Activated CD4-positive, alpha-beta T cell treated with anti-CD3 and anti-CD28 coated beads for 1 hour (primary cell): ENCODE measurements at places on chromosomes 12 and 14.

DNA sequence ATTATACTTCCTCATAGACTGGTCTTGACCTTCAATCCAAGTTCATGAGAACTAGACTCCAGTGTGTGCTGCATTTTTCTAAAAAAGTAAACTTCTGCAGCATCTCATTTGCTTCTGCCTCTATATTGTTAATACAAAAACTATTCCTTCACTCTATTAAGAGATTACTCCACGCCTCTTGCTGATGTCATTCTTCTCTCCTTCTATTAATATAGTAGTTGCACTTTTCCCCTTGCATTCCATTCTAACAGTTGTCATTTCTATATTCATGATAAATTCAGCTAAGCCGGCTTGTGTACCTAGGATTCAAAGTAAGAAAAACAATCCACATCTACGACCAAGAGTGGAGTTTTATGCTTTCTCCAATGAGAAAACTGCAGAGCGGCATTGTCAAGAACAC is 480.4 kb upstream of the NOVA1 start:
- no peak for DNase-seq

DNA sequence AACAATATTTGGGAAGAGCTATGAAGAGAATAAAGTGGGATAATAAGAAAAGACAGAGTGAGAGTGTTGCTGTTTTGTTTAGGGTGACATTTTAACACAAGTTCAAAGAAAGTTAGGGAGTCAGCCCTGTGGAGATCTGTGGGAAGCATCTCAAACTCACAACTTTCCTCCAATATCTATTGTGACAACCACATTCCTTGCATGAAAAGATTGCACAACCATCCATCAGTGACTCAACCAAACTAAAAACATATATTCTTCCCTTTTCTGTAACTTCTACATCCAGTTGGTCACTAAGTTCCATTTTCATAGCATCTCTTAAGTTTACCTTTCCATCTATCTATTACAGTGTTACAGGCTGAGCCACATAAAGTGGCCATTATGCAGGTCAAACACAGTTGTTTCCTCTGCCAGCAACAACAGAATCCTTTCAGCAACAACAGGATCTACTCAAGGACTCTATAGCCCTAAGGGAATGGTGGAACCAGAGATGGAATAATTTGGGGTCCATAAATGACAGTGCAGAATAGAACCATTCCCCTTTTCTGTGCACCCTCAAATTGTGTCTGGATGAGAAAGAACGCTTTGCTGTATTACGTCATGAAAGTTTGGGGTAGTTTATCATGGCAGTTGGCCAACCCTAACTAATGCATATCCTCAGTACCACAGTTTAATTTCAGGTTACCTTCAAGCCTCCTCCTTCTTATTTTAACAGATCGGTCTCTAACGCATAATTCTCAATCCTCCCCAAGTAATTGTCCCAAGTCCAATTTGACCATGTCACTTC is 118.8 kb downstream of the ST8SIA1 start:
- DNase-seq = no peak

DNA sequence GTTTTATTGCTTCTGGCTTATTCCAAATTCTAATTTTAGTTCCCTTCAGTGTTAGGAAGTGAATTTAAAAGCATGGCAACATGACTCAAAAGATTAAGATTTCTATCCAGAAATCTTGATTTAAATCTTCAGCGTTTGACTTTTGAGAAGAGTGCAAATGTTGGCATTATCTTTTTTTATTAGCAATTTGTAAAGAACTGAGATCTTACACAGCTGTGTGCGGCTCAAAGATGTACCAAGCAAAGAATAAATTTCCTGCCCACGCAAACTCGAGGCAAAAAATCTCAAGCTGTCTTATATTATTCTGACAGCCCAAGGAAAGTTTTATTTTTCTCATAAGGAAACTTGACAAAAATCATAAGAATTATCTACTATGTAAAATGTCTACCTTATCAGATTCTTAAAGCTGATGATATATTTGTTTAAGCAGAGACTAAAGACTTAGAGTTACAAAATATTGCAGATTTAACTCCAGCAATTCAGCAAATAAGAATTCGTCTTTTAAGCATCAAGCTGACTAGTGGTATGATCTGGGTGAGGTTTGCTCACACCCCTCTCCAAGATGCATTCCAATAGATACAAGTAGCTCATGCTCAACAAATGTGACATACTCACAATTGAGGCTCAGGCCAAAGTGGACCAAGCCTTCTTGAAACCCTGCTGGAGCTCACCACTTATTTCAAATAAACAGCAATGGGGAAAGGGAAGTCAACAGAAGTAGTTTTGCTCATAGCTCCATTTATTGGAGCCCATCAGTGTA is 47.4 kb upstream of the POC1B start:
- no peak for DNase-seq

DNA sequence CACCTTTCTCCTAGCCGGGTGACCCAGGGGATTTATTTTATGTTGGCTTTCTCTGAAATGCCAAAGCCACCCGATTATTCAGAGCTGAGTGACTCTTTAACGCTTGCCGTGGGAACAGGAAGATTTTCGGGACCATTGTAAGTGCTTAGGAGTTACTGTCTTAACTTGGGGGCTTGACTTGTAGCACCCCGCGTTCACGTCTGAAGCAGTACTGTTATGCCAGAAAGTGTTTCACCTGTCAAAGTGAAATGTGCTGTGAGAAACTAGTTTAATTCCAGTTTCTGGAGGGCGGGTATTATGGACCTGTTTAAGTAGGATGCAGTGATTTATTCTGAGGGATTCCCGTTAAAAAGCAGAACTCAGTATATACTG is 218 bp downstream of the LYSET start:
- no peak for DNase-seq

GRCh38 chr14:52182853-52183252 is 84.6 kb upstream of the PTGDR start:
- no peak for DNase-seq

GRCh38 chr14:61284001-61284400 is 2.9 kb upstream of the TMEM30B start:
- DNase-seq = no peak

- no peak for DNase-seq
Measured at GRCh38 chr14:103247169-103247606, 86.8 kb upstream of the EIF5 start.

GRCh38 chr12:88237954-88238353 is 95.8 kb downstream of the TMTC3 start:
- no peak for DNase-seq

DNA sequence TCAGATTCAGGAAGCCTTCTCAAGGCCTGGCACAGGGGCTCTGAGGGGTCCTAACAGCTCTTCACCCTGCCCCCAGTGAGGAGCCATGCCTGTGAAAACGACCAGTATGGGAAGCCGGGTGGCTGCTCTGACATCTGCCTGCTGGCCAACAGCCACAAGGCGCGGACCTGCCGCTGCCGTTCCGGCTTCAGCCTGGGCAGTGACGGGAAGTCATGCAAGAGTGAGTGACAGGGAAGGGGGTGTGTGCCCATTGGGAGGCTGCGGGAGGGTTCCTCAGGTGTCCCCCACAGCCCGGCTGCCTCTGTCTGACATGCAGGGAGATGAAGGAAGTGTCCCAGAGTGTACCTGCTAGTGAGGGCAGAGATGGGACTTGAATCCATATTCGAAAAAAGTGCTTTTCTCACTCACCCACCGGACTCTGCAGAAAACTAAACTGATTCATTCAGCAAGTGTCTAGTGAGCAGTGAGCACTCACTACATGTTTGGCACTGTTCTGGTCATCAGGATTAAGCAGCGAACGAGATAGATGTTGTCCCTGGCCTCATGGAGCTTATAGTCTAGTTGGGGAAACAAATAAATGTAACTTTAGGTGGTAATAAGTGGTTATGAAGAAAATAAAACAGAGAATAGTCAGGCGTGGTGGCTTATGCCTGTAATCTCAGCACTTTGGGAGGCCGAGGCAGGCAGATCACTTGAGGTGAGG is 9.4 kb upstream of the LRP1-AS start:
- no peak for DNase-seq

- DNase-seq = no peak
Measured at GRCh38 chr14:69281450-69282169, 21.7 kb downstream of the GALNT16 start.

- DNase-seq = no peak
Measured at GRCh38 chr12:5582018-5582417, 150.1 kb downstream of the NTF3 start.
